Heart right ventricle (tissue), 16 donors: ENCODE measurements at places on chromosomes 7 and 10. TPM values are rescaled to one million over a fixed set of nuclear protein-coding genes. Genes with fewer than 3 reads are reported as not detected.

Gene PNLIPRP2
- not detected for total RNA-seq

Gene MAD1L1
- 21.0 TPM for total RNA-seq

Gene ECHS1
- total RNA-seq: 275 TPM

Gene GDF2
- not detected for total RNA-seq

Gene CCDC172
- not detected for total RNA-seq

DNA sequence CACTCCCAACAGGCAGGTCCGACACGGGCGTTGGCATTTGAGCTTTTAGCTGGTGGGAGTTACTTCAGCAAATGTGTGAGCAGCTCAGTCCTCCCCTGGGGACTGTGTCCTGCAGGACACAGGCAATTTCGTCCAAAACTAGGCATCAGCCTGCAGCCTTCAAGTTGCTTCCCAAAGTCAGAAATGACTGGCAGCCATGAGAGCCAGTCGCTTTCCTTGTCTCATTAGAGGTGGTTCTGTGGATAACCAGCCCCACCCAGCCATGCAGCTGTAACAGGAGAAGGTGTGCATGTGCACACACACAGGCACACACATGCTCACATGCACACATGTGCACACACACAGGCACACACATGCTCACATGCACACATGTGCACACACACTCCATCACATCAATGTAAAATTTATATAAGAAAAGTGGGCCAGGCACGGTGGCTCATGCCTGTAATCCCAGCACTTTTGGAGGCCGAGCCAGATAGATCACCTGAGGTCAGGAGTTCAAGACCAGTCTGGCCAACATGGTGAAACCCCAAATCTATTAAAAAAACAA is 138.8 kb upstream of the TCERG1L start:
- DNase-seq: no peak

- no peak for DNase-seq
Observed at GRCh38 chr7:125445836-125446235, 516.2 kb upstream of the POT1 start.

GRCh38 chr10:85593226-85593772 is 773.3 kb downstream of the GRID1 start:
- DNase-seq: no peak

DNA sequence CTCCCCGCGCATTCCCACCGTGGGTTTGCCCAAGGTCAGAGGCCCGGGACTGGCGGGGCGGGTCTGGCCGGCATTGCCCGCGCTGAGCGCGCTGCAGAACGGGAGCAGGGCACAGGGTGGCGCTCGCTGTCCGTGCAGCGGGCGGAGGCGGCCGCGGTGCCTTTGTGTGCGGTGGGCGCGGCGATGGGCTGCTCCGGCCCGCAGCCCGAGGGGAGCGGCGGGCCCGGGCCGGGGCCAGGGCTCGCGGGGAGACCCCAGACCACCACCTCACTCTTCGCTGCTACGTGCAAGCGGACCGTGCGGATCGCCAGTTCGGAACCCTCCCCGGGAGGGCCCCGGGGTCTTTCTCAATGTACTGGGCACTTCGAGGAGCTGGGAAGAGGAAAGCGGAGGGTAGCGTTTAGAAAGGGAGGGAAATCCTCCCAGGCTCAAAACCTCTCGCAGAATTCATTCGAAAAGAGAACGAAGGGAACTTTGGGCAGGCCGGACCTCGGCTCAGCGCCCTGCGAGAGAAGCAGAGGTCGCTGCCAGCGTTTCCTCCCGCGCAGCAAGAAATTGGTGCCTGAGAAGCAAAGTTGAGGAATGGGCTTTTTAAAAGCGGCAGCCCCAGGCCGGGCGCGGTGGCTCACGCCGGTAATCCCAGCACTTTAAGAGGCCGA is 8.5 kb downstream of the SP8 start:
- peak; percentile 26 for DNase-seq

- no peak for DNase-seq
Observed at GRCh38 chr7:45921381-45921698, 268 bp upstream of the IGFBP3 start.

- no peak for DNase-seq
Observed at GRCh38 chr10:98307916-98308541, 40.0 kb upstream of the LOXL4 start.

DNA sequence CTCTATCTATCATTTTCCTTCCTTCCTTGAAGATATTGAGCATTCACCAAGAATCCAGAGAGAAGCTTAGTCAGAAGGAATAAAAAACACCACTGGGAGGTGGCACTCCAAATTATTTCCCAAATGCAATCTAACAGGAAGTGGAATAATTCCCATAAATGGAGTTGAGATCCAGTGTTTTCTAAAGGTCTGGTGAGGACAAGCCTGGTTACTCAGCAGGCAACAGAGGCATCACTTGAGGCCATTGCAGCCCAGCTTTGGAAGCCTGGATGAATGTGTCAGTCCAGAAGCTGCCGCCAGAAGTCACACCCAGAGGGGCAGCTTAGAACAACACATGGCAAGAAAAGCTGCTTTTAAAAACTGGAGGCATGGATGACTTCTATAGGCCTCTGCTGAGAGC is 288.9 kb upstream of the KLF6 start:
- DNase-seq: peak; percentile 30

DNA sequence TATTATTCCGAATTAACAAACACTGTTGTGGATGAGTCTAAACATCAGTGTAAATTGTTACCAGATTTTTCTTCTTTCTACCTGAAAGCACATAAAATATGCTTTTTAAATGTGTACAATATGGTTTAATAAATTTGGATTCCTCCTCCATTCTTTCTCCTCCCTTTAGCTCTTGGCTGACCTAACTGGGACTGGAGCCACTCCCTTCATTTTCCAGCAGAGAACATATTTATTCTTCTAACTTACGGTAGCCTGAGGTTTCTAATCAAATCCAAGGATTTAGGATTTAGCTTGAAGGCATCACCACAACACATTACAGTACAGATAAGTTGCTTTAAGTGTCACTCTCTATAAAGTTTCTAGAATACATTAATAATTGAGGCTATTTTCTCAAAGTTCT is 88.2 kb upstream of the SEMA3C start:
- DNase-seq: no peak

GRCh38 chr10:98308669-98309365 is 40.8 kb upstream of the LOXL4 start:
- DNase-seq: no peak

GRCh38 chr7:8386926-8387550 is 46.4 kb upstream of the NXPH1 start:
- no peak for DNase-seq

- DNase-seq: no peak
Observed at GRCh38 chr7:120521761-120522737, 249.1 kb downstream of the KCND2 start.

GRCh38 chr10:1581189-1581588 is 156.1 kb downstream of the ADARB2 start:
- DNase-seq: no peak

GRCh38 chr7:123472750-123473445 is 61.5 kb downstream of the IQUB start:
- DNase-seq: no peak

- no peak for DNase-seq
Observed at GRCh38 chr7:129468547-129468946, 33.8 kb upstream of the SMKR1 start.

DNA sequence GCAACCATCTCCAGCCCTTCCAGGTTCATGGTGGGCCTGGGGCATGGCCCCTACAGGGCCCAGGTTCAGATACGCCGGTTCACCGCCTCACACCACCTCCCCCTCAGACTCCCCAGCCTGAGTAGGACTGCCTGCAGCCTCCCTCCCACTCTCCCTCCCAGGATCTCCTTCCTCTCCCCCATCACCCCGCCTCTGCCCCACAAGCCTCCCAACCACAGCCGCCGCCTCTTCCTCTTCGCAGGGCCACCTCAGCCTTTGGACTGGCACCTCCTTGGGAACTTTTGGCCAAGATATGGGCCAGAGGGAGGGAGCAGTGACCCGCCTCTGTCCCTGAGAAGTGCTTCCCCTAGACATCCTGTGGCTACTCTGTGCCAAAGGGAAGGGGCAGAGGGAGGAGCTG is 9.3 kb downstream of the KCNIP2 start:
- DNase-seq: peak; percentile 35
